Activated CD8-positive, alpha-beta memory T cell treated with anti-CD3 and anti-CD28 coated beads, Interleukin-2, amount 10 ng/mL, durations not matched to agents 7 days and 5 days (primary cell): ENCODE measurements at places on chromosomes 3 and 15. TPM values are rescaled to one million over a fixed set of nuclear protein-coding genes. Genes with fewer than 3 reads are reported as not detected.

GRCh38 chr15:47326410-47327333 is 390.6 kb upstream of the SEMA6D start:
- no peaks in the 10 kb centered on the region for H3K36me3 ChIP-seq
- H3K4me3 ChIP-seq: no peak overlapping the region
- H3K27me3 ChIP-seq: no peaks in the 10 kb centered on the region
- H3K27ac ChIP-seq: no peak overlapping the region

GHSR gene
- not detected for total RNA-seq

DNA sequence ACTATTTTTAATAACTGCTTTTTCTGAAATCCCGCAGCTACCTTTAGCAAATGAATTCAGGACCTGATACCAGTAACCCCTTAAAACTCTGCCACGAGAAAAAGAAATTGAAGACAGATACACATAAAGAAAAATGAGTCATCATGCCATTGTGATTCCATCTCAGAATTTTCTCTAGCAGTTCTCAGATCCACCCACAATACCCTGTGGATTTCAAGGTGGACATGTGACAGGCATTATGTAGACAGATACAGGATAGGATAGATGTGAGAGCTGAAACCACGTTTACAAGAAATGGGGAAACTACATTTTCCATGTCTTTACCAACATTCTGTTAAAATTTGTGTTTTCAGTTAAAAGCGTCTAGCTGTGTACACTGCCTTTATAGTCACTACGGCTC is 291.9 kb upstream of the NR2F2 start:
- DNase-seq: no peak
- H3K27me3 ChIP-seq: peaks cover 75% of the 10 kb centered on the region
- peaks cover 8% of the 10 kb centered on the region for H3K4me1 ChIP-seq
- no peak overlapping the region for H3K4me3 ChIP-seq
- no peaks in the 10 kb centered on the region for H3K36me3 ChIP-seq
- no peak overlapping the region for H3K27ac ChIP-seq

- H3K27ac ChIP-seq: no peak overlapping the region
- H3K36me3 ChIP-seq: no peaks in the 10 kb centered on the region
- H3K4me1 ChIP-seq: no peaks in the 10 kb centered on the region
- H3K27me3 ChIP-seq: peaks cover 18% of the 10 kb centered on the region
Observed at GRCh38 chr3:179272385-179272784, 21.5 kb upstream of the KCNMB3 start.

DNA sequence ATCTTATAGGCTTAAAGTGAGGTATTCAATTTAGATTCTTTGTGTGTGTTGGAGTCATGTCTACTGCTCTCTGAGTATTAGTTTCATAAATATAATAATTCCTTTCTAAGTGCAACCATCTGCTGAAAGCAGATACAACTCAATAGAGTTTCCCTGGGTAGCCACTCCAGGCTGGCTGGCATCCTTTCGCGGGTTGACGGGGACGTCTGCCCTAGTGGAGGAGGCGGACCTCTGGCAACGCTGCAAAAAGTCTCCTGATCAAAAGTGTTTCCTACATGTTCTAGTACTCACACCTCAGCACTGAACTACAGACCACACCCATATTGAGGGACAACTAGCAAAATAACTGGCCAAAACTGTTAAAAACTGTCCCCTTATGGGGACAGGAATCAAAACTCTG is 2.5 kb downstream of the MOBP start:
- no peak for DNase-seq
- H3K4me1 ChIP-seq: no peaks in the 10 kb centered on the region
- H3K36me3 ChIP-seq: no peaks in the 10 kb centered on the region
- peaks cover 25% of the 10 kb centered on the region for H3K27me3 ChIP-seq
- no peak overlapping the region for H3K27ac ChIP-seq

CD80 gene
- total RNA-seq: 22.5 TPM

DNA sequence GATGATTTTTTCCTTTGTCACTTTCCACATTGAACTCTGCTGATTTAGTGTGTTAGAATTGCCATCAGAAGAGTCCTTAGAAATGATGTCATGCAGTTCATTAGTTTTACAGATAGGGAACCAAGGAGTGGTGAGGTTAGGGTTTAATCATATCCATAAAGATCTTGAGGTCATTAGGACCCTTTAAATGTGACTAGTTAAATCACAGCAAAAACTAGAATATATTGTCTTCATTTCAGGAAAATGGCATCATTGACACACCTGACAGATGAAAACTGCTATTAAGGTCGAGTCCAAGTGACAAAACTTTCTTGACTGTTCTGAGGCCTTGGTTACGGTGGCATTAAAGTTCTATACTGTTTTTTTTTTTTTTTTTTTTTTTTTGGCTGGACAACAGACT is 50.5 kb downstream of the MBNL1 start:
- peak overlapping the region; percentile 20 for H3K27ac ChIP-seq
- H3K4me3 ChIP-seq: no peak overlapping the region
- no peak for DNase-seq
- H3K36me3 ChIP-seq: peaks cover 42% of the 10 kb centered on the region
- H3K27me3 ChIP-seq: no peaks in the 10 kb centered on the region
- peaks cover 77% of the 10 kb centered on the region for H3K4me1 ChIP-seq

- no peak overlapping the region for H3K27ac ChIP-seq
- no peaks in the 10 kb centered on the region for H3K4me1 ChIP-seq
- no peak for DNase-seq
- no peaks in the 10 kb centered on the region for H3K36me3 ChIP-seq
Observed at GRCh38 chr3:132966374-132966773, 71.8 kb upstream of the TMEM108 start.

GRCh38 chr15:44082558-44083157 is 112.4 kb downstream of the FRMD5 start:
- no peak for DNase-seq
- H3K27me3 ChIP-seq: peaks cover 46% of the 10 kb centered on the region
- no peak overlapping the region for H3K27ac ChIP-seq
- no peaks in the 10 kb centered on the region for H3K4me1 ChIP-seq
- no peaks in the 10 kb centered on the region for H3K36me3 ChIP-seq
